T-helper 17 cell (primary cell): ENCODE measurements at places on chromosomes 13 and 19. TPM values are rescaled to one million over a fixed set of nuclear protein-coding genes. Genes with fewer than 3 reads are reported as not detected.

- no peak for DNase-seq
Observed at GRCh38 chr13:110319774-110320509, 12.9 kb downstream of the COL4A2 start.

DNA sequence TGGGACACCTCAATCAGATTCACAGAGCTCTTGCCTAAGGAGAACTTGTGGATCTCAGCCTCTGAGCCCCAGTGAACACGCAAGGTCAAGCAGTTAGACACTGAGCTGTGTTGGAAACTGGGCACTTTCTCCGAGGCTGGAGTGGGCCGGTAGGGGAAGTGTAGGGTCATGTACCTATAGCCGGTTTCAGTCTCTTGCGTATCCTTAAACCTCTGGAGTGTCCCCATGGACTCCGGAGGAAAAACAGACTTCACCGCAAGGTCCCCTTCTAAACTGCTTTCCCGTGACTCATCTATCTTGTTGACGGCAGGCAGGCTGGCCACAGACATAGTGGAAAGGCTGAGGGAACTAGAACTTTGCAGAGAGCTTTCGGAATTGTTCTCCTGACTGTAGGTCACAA, 11.3 kb downstream of the IQCN start:
- no peak for DNase-seq

DNA sequence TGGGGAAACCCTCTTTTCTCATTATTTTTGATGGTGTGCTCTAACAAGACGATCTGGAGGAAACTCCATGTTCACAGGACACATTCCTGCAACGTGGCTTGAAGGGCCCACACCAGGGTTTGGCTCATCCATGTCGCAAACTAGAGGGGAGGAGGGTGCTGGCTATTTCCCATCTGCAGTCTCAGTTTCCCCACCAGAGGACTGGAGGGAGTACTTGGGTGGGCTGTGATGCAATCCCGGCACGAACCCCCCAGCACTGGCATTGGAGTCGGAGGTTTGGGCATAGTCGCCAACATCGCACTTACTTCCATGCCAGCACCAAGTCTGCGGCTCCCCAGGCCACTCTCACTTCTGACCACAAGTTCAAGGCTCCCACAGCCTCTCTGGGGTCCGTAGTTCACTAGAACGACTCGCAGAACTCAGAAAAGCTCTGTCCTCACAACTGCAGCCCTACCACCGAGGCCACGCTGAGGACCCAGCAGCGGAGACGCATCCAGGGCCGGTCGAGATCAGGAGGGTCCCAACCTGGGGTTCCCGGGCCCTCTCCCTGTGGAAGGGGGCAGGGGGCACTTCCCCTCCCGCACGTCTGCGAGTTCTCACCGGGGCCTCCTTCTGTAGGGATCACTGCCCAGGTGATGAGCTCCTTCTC, 165.6 kb upstream of the SOX1 start:
- DNase-seq: no peak

GRCh38 chr19:22422211-22422610, at the start of gene ZNF98:
TSS of gene ZNF98 (minus strand) at chr19:22422346. CDS start at chr19:22422224, 122 bp downstream.
- DNase-seq: no peak

DNA sequence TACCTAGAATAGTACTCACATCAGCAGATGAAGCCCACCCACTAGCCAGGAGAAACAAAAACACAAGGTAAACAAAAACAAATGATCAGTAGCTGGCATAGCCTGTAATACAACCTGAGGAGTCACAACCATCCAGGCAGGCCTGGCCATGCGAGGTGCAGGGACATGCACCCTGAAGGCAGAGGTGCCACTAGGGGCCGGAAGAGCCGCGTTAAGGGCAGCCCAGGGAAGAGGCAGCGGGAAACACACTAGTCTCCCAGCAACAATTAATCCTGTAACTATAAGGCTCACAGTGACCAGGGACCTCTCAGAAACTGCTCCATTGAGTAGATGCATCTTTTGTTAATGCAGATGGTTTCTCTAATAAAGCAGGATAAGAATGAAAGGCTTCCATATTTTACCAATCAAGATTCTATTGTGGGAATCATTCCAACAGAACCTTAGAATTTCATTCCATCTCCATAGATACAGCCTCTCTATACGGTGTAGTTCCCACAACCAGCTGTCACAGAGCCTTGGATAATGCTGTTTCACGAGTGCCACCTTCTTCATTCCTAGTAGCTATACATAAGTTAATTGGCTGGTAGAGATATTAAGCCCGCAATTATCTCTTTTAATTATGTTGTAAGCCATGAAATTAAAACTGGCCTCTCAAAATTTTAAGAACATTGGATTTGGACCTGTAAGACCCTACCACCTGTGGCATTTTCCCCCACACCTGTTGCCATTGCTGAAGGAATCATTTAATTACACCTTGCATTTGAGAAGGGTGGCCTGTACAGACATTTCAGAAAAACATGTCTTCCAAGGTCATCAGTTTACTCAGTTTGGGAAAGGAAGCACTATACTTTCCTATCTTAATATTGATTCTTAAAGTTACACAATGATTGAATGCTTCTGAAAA, 28.7 kb downstream of the ANKRD10 start:
- DNase-seq: no peak

DNA sequence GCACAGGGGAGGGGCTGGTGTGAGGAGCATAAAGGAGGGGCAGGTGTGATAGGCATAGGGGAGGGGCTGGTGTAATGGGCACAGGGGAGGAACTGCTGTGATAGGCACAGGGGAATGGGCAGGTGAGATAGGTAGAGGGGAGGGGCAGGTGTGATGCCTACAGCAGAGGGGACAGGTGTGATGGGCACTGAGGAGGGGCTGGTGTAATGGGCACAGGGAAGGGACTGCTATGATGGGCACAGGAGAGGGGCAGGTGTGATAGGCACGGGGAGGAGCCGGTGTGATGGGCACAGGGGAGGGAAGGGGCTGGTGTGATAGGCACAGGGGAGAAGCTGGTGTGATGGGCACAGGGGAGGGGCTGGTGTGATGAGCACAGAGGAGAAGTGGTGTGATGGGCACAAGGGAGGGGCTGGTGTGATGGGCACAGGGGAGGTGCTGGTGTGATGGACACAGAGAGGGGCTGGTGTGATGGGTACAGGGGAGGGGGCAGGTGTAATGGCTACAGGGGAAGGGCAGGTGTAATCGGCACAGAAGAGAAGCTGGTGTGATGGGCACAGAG, 39.5 kb upstream of the POP4 start:
- DNase-seq: no peak

SOX1 gene
- total RNA-seq: not detected

TNNI3 gene
- not detected for total RNA-seq

LIPE gene
- 16.9 TPM for total RNA-seq
